Fibroblast of villous mesenchyme (primary cell): ENCODE measurements at places on chromosomes 7 and 10. TPM values are rescaled to one million over a fixed set of nuclear protein-coding genes. Genes with fewer than 3 reads are reported as not detected.

The TDRD1 gene
- 0.43 and 0.64 TPM in 2 replicates for total RNA-seq

The ADAP1 gene
- 1.3 and 2.3 TPM in 2 replicates for total RNA-seq

The SLC35G1 gene
- total RNA-seq, result 3.5 and 5.2 TPM in 2 replicates

The MALRD1 gene
- 0.32 and 1.7 TPM in 2 replicates for total RNA-seq

The MYH16 gene
- total RNA-seq, result not detected in 2 replicates

The TMEM176A gene
- under 0.01 TPM in 1 of 2 replicates, not detected in the other for total RNA-seq

The HOXA10 gene
- 39.0 and 47.1 TPM in 2 replicates for total RNA-seq

The STAG3 gene
- total RNA-seq, result under 0.01 and 0.64 TPM in 2 replicates

The SEMA3E gene
- total RNA-seq, result 0.32 and 0.43 TPM in 2 replicates

The CNPY1 gene
- not detected in 2 replicates for total RNA-seq

The HYAL4 gene
- under 0.01 and 0.64 TPM in 2 replicates for total RNA-seq

The ACSM6 gene
- total RNA-seq, result not detected in 2 replicates

The PSMG3 gene
- total RNA-seq, result 24.6 and 30.9 TPM in 2 replicates
